ENCODE measurements at places on chromosomes 12 and 14.

GRCh38 chr14:65117769-65118745 lies 15.7 kb upstream of the MAX start:
- DNase-seq = no peak

GRCh38 chr12:70196811-70197281 lies 46.4 kb upstream of the CNOT2 start:
- peak; percentile 61 for DNase-seq

DNA sequence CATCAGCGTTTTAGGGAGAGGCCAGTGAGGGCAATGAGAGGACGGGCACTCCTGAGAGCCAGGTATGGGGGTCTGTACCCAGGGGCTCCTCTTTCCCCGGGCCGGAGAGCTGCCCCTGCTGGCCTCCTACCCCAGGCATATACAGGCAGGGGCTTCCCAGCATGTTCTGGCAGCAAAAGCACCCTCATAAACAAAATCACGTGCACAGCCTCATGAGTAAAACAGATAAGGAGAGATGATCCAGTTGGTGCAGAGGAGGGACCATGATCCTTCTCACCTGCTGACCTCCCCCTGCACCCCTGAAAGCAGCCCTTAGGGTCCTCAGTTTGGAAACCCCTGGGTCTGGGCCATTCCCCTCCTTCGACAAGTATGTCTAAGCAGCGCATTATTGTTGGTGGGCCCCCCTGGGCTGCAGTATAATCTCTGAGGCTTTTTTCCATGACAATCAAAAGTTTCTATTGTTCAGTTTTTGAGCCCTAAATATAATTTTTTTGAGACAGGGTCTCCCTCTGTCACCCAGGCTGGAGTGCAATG lies 5.0 kb upstream of the KRT4 start:
- no peak for DNase-seq

DNA sequence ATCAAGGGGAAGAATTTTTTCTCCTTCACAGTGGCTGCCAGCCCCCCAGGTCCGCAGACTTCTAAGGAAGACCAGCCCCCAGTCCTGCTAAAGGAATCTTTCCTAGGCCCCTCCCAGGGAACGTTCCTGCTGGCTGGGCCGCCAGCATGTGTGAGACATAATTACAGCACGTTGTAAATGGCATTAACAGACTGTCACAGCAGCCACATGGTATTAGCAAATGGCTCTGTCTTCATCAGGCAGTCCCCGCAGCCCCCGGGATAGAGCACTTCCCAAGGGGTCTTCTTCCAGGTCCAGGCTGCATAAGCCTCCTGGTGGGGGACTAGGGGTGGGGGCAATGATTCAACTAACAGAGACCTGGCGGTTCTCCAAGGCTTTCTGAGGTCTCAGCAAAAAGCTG lies 34.9 kb upstream of the FAM222A start:
- DNase-seq = no peak

GRCh38 chr14:53670701-53671100 lies 285.9 kb downstream of the BMP4 start:
- DNase-seq = peak; percentile 44

DNA sequence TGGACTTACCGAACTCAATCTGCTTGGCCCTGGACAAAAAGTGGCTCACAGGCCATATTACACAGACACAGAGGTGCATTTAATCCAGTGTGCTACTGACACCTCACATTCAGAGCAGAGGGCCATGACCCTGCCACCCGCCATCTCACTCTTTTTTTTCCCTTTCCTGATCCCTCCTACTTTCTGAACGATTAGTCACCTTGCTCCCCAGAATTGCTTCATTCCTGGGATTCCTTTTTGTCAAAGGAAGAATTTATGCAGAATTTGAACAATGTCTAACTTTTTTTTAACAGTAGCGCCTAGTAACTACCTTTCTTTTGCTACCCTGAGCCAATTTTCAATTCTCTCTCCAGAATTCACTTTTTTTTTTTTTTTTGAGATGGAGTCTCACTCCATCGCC lies 4.6 kb downstream of the PKP2 start:
- DNase-seq = peak; percentile 4

DNA sequence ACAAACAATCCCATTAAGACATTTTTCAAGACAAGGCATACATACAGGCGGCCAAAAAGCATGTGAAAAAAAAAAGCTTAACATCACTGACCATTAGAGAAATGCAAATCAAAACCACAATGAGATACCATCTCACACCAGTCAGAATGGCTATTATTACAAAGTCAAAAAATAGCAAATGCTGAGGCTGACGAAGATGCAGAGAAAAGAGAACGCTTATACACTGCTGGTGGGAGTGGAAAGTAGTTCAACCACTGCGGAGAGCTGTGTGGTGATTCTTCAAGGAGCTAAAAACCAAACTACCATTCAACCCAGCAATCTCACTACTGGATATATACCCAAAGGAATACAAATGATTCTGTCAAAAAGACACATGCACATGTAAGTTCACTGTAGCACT lies 216.7 kb downstream of the FOXG1 start:
- no peak for DNase-seq

DNA sequence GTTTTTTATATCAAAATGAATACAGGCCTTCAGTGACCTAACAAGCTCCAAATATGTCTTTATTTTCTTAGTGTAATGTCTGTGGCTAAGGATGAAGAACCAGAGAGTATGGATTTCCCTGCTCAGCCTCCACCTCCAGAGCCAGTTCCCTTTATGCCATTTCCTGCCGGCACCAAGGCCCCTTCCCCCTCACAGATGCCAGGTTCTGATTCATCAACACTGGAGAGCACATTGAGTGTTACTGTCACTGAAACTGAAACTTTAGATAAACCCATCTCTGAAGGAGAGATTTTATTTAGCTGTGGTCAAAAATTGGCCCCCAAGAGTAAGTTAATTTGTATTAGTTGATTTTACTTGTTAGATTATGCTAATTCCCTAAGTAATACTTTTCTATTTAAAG lies 61.0 kb downstream of the KIAA0586 start:
- DNase-seq = peak; percentile 35

DNA sequence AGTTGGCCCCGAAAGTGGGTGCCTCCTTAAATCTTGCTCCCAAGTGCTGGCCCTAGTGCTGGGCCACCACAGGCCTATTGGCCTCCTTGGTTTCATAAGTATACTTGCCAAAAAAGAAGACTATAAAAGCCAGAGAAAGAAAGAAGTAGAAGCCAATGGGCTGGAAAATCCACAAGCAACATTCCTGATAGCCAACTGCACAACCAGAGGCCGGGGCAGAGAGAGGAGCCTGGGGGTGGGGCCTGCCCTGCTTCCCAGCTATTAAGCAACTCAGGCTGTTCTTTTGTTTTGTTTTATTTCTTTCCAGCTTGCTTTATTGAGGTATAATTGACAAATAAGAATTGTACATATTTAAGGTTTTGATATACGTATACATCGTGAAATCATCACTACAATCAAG lies 177.2 kb upstream of the NTF3 start:
- peak; percentile 63 for DNase-seq

- DNase-seq = no peak
Observed at GRCh38 chr12:91722072-91722471, 423.6 kb downstream of the BTG1 start.

GRCh38 chr14:22845821-22846625 lies 9.6 kb downstream of the MMP14 start:
- DNase-seq = no peak

GRCh38 chr14:95049952-95050351 lies 107.4 kb downstream of the DICER1 start:
- DNase-seq = no peak

DNA sequence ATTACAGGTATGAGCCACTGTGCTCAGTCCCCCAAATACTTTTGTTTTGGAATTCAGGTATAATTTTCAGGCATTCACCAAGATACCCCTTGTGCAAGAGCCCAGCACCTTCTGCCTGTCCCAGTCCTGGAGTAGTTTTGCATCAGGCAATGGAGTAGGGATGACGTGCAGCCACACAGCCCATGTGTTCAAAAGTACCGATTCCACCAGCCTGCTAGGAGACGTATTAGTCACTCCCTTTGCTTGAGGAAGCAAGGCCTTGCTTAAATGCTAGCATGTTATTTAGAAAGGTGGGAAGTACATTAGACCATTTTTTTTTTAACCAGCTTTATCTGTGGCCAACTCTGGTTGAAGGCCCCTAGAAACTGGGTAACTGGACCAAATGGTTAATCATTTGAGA lies 15.0 kb upstream of the GALNT16 start:
- peak; percentile 25 for DNase-seq

GRCh38 chr14:24113379-24113800 lies 1.2 kb upstream of the DCAF11 start:
- DNase-seq = no peak

DNA sequence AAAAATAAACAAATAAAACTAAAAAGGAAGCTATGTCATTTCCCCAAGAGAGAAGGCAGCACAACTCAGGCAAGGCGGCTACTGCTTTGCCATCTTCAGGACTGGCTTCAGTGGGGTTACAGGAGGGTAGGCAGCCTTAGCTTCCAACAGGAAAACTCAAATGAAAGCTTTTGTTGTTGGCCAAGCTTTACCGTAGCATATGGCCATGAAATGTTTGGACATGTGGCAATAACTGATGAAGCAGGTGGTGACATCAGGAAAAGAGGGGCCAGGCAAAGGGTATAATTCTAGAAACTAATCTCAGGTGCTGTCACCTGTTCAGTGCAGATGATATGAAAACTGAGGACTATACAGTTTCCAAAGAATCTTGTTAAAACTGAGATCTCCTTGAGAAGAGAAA lies 22.8 kb upstream of the NPFF start:
- DNase-seq = no peak

- DNase-seq = no peak
Observed at GRCh38 chr14:73795466-73795865, 56.2 kb upstream of the PTGR2 start.

DNA sequence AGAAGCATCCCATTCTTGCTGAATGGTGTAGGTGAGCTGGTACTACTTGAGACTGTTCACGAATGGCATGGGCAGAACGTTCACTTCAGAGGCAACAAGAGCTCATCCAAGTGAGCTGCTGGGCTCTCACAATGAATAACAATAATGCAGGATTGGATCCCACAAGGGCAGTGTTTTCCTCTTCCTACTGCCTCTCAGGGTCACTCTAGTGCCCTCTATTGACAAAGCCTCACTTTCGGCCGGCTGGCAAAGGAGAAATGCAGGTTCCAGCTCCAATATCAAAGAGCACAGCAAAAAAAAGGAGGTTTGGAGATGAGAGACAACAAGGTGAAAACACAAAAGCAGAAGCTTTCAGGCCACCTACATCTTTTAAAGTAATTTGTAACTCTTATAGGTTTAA lies 74.6 kb upstream of the MYF6 start:
- DNase-seq = peak; percentile 3

DNA sequence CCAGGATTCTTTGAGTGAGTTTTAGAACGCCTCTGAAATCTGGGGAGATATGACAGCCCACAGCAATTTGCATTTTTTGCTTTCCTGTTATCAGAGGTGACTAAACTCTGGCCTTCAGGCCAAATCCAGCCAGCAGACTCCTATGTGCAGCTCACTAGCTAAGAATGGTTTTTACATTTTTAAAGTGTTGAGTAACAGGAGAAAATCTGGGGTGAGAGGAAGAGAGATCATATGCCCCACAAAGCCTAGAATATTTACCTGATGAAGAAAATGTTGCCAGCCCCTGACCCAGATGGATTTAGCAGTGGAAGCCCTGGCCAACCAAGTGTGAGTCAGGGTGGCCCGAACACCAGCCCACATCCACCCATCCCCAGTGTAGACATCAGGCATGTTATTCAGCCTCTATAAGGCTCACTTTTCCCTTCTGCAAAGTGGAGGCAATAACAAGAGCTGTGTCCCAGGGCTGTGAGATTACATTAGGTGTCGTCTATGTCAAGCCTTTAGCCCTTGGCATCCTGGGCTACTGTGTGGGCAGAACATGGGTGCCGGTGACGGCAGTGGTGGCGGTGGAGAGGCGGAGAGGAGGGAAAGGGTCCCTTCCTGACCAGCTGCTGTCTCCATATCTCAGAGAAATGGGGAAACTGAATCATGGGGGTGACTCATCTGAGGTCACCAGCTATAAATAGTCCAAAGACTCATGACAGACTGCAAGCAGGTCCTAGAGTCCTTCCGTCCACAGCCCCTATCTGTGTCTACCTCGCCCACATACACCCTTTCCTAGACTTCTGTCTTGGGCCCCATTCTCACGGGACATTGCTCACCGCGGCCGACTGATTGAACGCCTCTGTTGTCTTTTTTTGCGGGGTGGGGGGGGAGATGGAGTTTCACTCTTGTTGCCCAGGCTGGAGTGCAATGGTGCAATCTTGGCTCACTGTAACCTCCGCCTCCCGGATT lies 32.6 kb upstream of the CD9 start:
- peak; percentile 89 for DNase-seq

DNA sequence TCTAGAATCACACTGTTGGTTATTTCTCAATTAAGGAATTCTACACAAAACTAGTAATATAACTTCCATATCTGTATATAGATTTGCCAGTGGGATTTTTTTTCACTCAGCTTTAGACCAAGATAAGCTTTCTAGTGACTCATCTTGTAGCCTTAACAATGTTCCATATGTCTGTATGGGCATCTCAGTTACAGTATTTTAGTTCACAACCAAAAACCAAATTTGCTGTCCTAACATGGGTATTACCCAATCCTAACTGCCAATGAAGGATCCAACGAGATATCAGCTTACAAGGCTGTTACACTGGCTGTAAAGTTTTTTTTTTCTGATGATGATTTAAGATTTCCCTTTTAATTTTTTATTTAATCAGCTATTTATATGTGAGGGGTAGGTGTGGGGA lies 31.5 kb upstream of the KRR1 start:
- DNase-seq = no peak

GRCh38 chr14:106586098-106586704 lies 1059.8 kb downstream of the TMEM121 start:
- no peak for DNase-seq

DNA sequence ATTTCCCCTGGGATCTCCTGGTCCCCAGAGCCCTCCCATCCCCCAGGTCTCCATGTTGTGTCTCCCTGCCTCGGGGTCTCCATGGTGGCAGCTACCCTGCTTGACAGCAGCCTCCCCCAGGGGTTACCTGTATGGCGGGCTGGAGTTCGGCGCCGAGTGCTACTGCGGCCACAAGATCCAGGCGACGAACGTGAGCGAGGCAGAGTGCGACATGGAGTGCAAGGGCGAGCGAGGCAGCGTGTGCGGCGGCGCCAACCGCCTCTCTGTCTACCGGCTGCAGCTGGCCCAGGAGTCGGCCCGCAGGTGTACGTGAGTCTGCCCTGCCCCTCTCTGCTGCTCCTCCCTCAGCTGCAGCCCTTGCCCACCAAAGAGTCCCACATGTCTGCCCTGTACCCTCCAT lies 80.9 kb downstream of the WSCD2 start:
- DNase-seq = no peak

- DNase-seq = no peak
Observed at GRCh38 chr14:24630087-24630871, 3.7 kb downstream of the GZMB start.

DNA sequence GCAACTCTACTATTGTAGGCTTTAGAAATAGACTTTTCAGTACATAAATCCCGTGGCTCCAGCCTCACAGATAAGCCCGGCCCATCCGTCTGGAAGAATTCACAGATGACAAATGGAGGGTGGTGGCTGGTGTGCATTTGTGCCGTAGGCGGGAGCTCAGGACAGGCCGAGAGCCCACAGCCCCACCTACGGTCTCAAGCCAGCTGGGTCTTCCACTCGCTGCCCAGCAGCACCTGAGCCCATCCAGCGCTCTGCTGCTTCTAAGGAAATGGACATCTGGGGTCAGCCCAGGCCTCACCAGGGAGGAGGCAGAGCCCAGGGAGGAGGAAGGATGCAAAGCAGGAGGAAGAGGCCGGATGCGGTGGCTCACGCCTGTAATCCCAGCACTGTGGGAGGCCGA lies 72.8 kb downstream of the KIF26A start:
- no peak for DNase-seq

Measured in AG10803 (cell line).